Hepatocyte (in vitro differentiated cells): ENCODE measurements at places on chromosomes 12 and 14. TPM values are rescaled to one million over a fixed set of nuclear protein-coding genes. Genes with fewer than 3 reads are reported as not detected.

DNA sequence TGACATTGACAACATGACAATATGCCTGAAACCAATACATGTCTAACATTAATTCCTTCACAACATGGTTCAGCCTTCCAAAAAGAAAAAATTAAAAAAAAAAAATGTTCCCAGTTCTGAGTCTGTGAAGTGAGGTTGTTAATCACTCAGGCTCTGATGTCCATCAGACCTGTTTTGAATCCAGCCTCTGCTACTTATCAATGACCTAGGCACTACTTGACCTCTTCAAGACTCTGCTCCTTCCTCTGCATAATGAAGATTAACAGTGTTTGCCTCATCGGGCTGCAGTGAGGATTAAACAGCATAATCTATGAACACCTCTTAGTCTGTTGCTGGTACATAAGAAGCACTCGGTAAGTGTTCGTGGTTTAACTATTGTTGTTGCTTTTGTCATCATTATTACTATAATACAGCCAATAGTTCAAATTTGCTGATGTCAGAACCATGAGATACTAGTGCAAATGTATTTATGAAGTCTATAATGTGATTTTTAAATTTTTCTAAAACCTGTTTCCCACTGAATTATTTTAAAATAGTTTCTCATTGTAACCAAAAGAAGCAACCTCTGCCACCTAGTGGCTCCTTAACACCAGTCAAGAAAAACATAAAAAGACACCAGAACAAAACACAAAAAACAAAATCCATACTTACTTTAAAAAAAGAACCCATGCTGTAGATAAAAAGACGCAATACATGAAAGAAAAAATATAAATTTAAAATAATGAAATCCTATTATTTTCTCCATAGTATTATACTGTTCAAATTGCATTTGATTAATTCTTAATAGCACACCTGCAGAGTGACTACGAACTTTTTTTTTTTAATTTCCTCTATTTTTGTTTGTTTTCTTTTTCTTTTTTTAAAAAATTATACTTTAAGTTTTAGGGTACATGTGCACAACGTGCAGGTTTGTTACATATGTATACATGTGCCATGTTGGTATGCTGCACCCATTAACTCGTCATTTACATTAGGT is 20.3 kb upstream of the TMX1 start:
- no peak overlapping the region for H3K27ac ChIP-seq
- no peaks in the 10 kb centered on the region for H3K27me3 ChIP-seq
- no peaks in the 10 kb centered on the region for H3K4me1 ChIP-seq
- no peaks in the 10 kb centered on the region for H3K36me3 ChIP-seq
- DNase-seq = peak; percentile 52

DNA sequence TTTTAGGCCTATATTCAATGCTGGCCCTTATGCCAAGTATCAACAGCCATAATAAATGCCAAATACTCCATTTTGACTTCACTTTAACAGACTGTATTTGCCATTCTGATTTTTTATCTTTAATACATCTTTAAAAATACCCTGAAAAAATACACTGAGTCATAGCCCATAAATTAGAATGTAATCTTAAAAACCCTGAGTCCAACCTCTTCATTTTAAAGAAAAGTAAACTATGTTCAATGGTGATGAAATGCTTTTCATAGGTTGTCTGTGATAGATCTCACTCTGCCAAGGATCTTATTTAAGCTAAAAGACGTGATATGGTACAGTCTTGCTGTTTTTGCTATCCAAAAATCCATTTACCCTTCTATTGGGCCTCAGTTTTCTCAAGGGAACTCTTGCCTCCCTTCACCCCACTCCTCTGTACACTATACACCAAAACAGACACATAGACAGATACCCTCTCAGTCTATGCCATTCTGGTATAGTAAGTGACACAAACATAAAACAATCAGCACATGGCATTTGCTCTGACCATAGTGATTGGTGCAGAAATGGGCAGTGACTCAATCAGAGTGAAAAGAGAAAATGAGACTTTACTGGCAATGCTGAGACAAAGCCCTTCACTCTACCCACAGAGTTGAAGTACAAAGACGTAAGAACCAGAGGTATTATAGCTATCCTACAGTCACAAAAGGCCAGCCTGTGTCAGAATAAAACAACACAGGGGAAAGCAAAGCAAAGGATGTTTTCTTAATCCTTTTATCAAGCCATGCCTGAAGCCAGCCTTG is 49.1 kb downstream of the BTG1 start:
- H3K27ac ChIP-seq = no peak overlapping the region
- H3K4me1 ChIP-seq = peaks cover 5% of the 10 kb centered on the region
- no peak overlapping the region for H3K4me3 ChIP-seq
- no peaks in the 10 kb centered on the region for H3K27me3 ChIP-seq
- DNase-seq = no peak

- H3K4me1 ChIP-seq = peaks cover 3% of the 10 kb centered on the region
- DNase-seq = no peak
- no peak overlapping the region for H3K27ac ChIP-seq
- H3K4me3 ChIP-seq = no peak overlapping the region
- no peaks in the 10 kb centered on the region for H3K27me3 ChIP-seq
These were observed 18.1 kb downstream of the VDR start for GRCh38 chr12:47886510-47887240.

DNA sequence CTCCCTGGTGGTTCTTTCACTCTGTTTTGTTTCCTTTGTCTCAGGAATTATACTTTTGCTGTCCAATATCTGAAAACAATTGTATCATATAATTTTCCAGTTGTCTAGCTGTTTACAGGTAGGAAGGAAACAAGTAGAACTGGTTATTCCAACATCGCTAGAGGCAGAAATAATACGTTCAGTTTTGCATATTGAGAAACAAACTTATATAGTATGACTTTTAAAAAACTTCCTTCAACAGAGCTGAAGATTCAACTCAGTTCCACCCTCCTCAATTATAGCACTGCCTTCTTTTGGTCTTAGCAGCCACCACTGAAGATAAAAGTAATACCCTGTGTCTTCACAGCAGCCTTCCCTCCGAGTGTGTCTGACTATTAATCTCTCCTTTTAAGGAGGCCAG is 214.3 kb downstream of the EFCAB11 start:
- no peaks in the 10 kb centered on the region for H3K27me3 ChIP-seq
- no peaks in the 10 kb centered on the region for H3K36me3 ChIP-seq
- H3K4me3 ChIP-seq = no peak overlapping the region
- DNase-seq = no peak
- H3K4me1 ChIP-seq = no peaks in the 10 kb centered on the region
- H3K27ac ChIP-seq = peak overlapping the region; percentile 1

INSM2 gene
- total RNA-seq = not detected in 2 replicates

GRCh38 chr12:19624491-19624890 is 185.2 kb downstream of the AEBP2 start:
- no peak overlapping the region for H3K4me3 ChIP-seq
- H3K27ac ChIP-seq = no peak overlapping the region
- DNase-seq = peak; percentile 41
- H3K36me3 ChIP-seq = no peaks in the 10 kb centered on the region

- H3K36me3 ChIP-seq = no peaks in the 10 kb centered on the region
- H3K27me3 ChIP-seq = no peaks in the 10 kb centered on the region
- H3K4me1 ChIP-seq = peaks cover 5% of the 10 kb centered on the region
These were observed 117.2 kb upstream of the CCND2 start for GRCh38 chr12:4156317-4156716.

DNA sequence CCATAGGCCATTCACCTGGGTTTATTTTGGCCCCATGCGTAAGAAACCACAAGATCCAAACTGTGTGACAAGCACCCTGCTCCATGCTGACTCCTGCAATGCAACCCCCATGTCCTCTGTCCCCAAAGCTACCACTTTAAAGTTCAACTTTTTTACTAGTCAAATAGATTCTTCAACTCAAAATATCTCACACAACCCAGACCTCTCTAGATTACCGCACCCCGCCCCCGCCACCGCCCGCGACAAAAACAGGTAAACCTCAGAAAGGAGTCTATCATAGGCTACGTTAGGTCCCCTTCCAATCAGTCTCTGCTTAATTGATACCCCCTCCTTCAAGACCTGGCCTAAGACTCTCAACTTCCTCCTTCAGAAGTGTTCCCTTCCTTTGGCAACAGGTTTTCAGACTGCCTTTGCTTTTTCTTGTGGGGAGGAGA is 2.2 kb downstream of the ZFP36L1 start:
- H3K27me3 ChIP-seq = no peaks in the 10 kb centered on the region
- peaks cover 19% of the 10 kb centered on the region for H3K4me1 ChIP-seq
- peak overlapping the region; percentile 99 for H3K27ac ChIP-seq
- no peak for DNase-seq
- H3K4me3 ChIP-seq = peak overlapping the region; percentile 89

PIWIL1 gene
- total RNA-seq = not detected in 2 replicates

- DNase-seq = no peak
- H3K4me1 ChIP-seq = peaks cover 11% of the 10 kb centered on the region
These were observed 140.0 kb upstream of the TMCC3 start for GRCh38 chr12:94790370-94790769.

DNA sequence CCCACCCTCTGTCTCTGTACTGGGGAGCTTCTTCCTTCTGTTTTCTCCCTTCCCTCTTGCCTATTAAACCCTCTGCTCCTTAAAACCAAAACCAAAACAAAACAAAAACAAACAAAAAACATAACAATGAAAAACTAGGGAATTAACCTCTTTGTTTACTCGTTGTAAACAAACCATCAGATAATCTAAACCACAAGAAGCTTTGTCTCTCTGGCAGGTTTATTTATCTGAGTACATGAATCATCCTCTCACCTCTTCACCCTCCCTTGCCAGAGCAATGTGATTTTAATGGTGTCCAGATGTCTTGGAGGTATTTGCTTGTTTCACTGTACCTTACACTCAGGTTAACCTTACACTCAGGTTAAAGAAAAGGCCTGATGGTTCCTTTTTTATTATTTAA is 66.1 kb downstream of the DYRK2 start:
- H3K27ac ChIP-seq = no peak overlapping the region
- no peaks in the 10 kb centered on the region for H3K36me3 ChIP-seq
- H3K4me1 ChIP-seq = peaks cover 23% of the 10 kb centered on the region
- no peak for DNase-seq
